ENCODE measurements at places on chromosomes 4 and X.

DNA sequence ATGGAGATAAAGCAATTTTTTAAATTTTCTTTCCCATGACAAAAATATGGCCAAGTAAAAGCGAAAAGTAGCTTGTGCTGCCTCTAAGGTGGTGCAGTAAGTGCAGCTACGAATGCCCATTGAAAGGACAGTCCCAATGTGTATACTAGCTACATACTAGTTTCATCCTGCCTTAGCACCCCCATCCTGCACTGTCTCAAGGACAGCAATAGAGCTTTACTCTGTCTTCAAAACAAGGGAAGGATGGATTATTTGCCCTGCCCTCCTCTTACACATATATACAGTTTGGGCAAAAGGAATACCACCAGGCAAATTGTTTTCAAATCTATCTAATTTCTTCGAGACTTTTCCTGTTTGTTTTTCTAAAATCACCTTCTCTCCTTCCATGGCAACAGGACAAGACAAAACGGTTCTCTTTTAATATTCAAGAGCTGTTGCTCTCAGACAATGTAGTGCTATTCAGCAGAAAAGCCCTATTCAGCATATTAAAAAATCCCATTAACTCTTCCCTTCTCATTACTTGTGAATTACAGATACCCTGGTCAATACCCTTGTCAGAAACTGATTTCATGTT lies 75.1 kb upstream of the SLC7A11 start:
- no peak for DNase-seq

DNA sequence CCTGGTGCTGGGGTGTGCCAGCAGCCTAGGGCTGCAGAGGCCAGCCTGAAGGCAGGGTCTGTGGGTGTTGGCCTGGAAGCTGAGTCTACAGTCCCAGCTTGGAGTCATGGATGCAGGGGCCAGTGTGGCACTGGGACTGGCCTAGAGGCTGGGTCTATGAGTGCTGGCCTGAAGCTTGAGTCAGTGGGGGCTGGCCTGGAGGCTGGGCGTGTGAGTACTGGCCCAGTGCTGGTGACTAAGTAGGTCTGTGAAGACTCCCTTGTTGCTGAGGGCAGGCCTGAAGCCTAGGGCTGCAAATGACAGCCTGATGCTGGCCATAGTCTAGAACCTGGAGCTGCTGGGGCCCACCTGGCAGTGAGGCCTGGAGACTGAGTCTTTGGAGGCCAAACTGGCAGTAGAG lies 31.3 kb upstream of the ALG13 start:
- DNase-seq: no peak

DNA sequence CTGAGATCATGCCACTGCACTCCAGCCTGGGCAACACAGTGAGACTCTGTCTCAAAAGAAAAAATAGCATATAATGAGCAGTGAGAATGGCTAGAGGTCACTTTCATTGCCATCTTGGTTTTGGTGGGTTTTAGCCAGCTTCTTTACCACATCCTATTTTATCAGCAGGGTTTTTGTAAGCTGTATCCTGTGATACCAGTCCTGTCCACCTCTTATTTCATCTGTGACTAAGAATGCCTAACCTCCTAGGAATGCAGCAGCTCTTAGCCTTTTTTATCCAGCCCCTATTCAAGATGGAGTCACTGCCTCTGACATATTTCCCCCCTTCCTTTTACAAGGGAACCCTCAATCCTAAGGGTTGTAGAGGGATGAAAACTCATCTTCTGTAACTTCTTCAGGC lies 26.1 kb upstream of the IGFBP7 start:
- no peak for DNase-seq

- no peak for DNase-seq
Observed at GRCh38 chr4:37717576-37717975, 31.4 kb upstream of the RELL1 start.

DNA sequence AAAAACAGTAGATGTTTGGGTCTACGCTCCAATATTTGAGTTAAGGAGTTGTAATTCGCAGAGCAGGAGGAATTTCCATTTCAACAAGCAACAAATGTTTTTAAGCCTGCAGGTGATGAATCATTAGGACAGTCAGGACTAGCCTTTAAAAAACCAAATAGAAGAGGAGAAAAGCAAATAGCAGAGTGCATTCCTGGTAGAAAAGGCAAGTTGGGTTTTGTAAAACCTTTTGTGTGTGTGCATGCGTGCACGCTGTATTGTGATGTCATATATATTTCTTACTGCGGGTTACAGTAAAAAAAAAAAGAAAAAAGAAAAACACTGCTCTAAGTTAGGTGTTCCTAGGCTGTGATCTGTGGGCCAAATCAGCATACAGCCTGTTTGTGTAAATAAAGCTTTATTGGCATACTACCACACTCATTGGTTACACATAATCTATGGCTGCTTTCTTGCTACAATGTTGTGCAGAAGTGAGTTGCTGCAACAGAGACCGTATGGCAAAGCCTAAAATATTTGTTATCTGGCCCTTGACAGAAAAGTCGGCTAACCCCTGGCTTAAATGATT lies 135.6 kb downstream of the MID1 start:
- no peak for DNase-seq

- DNase-seq: no peak
Observed at GRCh38 chr4:126777649-126778048, 855.1 kb upstream of the INTU start.

GRCh38 chrX:21802839-21803238 lies 36.6 kb upstream of the MBTPS2 start:
- no peak for DNase-seq

GRCh38 chrX:139086246-139086645 lies 374.7 kb upstream of the FGF13 start:
- no peak for DNase-seq

All from stimulated activated CD4-positive, alpha-beta T cell treated with anti-CD3 and anti-CD28 coated beads, TNF-alpha, amount 100 ng/mL, for 4 hours (primary cell).